ENCODE measurements at places on chromosomes 4 and X.

GRCh38 chr4:25069014-25069413 is 38.3 kb upstream of the LGI2 start:
- H3K27ac ChIP-seq: no peak overlapping the region
- no peak overlapping the region for H3K4me3 ChIP-seq
- H3K27me3 ChIP-seq: no peaks in the 10 kb centered on the region
- no peaks in the 10 kb centered on the region for H3K4me1 ChIP-seq

DNA sequence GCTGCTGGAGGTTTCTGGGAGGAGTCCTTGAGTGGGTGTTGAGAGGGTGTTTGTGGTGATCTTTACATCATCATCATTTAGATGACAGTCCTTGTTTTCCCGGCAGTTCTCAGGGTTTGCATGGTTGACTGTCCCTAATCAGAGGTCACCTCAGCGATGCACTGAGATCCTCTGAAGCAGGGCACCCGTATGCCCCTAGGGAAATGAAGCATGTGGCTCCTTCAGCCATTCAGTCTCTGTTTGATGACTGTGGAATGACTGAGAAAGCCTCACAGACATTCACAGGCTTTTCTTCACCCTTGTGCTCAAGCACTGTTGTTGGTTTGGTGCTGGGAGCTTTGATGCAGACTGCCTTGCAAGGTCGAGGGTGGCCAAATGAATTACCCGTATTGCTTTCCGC is 474.7 kb downstream of the SPRY1 start:
- no peak for DNase-seq
- no peak overlapping the region for H3K4me3 ChIP-seq
- no peaks in the 10 kb centered on the region for H3K27me3 ChIP-seq
- no peak overlapping the region for H3K27ac ChIP-seq

GRCh38 chr4:15656038-15656470 is 897 bp upstream of the FBXL5 start:
- no peaks in the 10 kb centered on the region for H3K36me3 ChIP-seq
- H3K27me3 ChIP-seq: no peaks in the 10 kb centered on the region
- no peak for DNase-seq
- H3K4me1 ChIP-seq: peaks cover 12% of the 10 kb centered on the region

GRCh38 chr4:181952478-181952877 is 290.7 kb upstream of the TENM3 start:
- H3K4me1 ChIP-seq: no peaks in the 10 kb centered on the region
- peak; percentile 23 for DNase-seq
- H3K27ac ChIP-seq: no peak overlapping the region
- no peak overlapping the region for H3K4me3 ChIP-seq

- no peaks in the 10 kb centered on the region for H3K27me3 ChIP-seq
- no peak for DNase-seq
- H3K4me1 ChIP-seq: no peaks in the 10 kb centered on the region
- no peak overlapping the region for H3K4me3 ChIP-seq
These were observed 1999.0 kb downstream of the ARAP2 start for GRCh38 chr4:34245276-34245675.

- no peaks in the 10 kb centered on the region for H3K27me3 ChIP-seq
- H3K4me1 ChIP-seq: no peaks in the 10 kb centered on the region
- peak; percentile 29 for DNase-seq
- H3K4me3 ChIP-seq: no peak overlapping the region
- no peaks in the 10 kb centered on the region for H3K36me3 ChIP-seq
- no peak overlapping the region for H3K27ac ChIP-seq
These were observed 17.0 kb upstream of the PAPSS1 start for GRCh38 chr4:107736924-107737448.

- no peak for DNase-seq
- H3K27ac ChIP-seq: no peak overlapping the region
- H3K36me3 ChIP-seq: no peaks in the 10 kb centered on the region
- H3K4me1 ChIP-seq: no peaks in the 10 kb centered on the region
These were observed 90.5 kb upstream of the GATB start for GRCh38 chr4:151851354-151851753.

- DNase-seq: no peak
- H3K27me3 ChIP-seq: no peaks in the 10 kb centered on the region
- H3K27ac ChIP-seq: no peak overlapping the region
- no peaks in the 10 kb centered on the region for H3K36me3 ChIP-seq
These were observed 289.8 kb upstream of the SFRP2 start for GRCh38 chr4:154078504-154079350.

- no peaks in the 10 kb centered on the region for H3K4me1 ChIP-seq
- no peaks in the 10 kb centered on the region for H3K27me3 ChIP-seq
- H3K36me3 ChIP-seq: no peaks in the 10 kb centered on the region
- no peak overlapping the region for H3K4me3 ChIP-seq
- no peak overlapping the region for H3K27ac ChIP-seq
- DNase-seq: no peak
These were observed 65.6 kb upstream of the MAML3 start for GRCh38 chr4:140219567-140219966.

DNA sequence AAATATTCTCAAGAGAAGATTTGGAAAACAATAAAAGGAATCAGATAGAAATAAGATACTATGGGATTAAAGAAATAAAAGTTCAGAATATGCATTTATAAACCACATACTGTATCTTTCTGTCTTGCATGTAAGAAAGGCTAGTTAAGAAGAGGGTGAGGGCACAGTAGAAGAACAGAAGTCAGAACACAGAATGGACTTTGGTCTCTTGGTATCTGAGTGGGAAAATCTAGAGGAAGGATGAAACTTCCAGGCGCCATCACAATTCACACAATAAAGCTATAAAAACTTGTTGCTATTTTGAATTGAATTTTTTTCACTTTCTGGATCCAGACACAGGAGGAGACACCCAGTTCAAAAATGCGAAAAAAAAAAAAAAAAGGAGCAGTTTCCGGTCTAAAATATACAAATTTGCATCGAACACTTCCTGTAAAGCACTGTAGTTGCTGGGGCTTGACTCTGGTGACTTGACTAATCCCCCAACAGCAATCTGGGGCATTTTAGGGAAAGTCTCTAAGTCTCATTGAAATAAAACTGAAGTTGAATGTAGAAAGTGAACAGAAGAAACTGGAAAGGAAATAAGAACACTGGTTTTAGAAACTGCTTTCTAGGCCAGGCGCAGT is 8.1 kb upstream of the NAAA start:
- H3K27me3 ChIP-seq: no peaks in the 10 kb centered on the region
- DNase-seq: no peak
- no peak overlapping the region for H3K27ac ChIP-seq
- peaks cover 3% of the 10 kb centered on the region for H3K36me3 ChIP-seq

DNA sequence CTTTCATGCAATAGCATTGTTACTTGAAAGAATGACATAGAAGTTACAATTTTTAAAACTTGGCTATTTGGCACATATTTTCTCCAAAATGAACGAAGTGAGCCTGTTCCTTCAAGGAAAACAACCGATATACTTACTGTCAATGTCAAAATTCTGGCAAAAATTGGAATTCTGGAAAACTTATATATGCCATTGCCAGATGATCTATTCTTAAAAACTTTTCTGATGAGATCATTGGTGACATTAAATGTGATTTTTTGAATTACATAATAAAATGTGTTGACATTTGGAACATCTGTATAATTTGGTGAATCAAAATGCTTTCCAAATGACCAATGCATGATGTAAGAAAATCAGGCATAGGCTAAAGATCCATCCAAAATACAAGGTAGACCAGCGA is 209.0 kb downstream of the SCFD2 start:
- no peaks in the 10 kb centered on the region for H3K36me3 ChIP-seq
- no peak overlapping the region for H3K27ac ChIP-seq
- no peaks in the 10 kb centered on the region for H3K4me1 ChIP-seq

DNA sequence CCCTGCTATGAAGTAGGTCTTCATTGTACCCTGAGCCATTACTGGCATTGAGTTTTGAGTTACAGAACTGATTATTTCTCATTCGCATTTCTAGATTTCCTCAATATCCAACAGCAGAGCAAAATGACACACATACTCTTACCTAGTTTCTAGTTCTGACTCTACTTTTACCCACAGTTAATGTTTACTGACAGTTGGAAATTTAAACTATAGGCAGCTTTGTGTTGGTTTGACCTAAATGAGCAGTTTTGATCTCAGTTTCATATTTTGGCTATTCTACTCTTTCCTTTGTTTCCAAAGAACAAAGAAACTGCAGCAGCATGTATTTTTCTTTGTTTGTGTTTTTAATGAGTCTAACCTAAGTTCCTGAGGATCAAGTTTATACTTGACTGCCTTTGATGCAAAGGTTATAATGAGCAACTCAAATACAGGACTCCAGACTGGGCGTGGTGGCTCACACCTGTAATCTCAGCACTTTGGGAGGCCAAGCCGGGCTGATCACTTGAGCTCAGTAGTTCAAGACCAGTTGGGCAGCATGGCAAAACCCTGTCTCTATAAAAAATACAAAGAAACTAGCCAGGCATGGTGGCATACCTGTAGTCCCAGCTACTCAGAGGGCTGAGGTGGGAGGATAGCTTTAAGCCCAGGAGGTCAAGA is 30.4 kb downstream of the TXK start:
- no peaks in the 10 kb centered on the region for H3K4me1 ChIP-seq
- H3K36me3 ChIP-seq: no peaks in the 10 kb centered on the region
- H3K27ac ChIP-seq: no peak overlapping the region
- H3K27me3 ChIP-seq: no peaks in the 10 kb centered on the region
- H3K4me3 ChIP-seq: no peak overlapping the region
- DNase-seq: no peak

DNA sequence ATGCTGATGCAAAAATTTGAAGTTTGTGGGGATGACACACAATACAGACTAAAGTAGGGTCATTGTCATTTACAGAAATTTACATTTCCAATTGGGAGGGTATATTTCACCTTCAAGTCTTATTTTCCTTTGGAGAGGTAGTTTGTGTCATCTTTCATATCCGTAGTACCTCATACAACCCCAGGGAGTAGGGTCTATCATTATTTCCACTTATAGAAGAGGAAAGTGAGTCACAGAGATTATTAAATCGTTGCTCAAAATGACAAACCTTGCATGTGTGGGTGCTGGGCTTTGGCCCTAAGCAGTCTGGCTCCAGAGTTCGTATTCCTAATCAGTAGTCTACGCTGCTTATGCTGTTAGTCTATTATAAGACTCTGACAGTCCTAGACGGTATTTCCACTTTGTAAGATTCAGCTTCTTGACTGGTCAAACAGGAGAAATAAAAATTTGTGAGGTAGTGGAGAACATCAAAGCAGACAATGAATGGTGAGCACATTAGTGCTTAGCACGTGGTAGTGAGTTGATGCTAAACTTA is 516.5 kb downstream of the PCDH7 start:
- no peak overlapping the region for H3K27ac ChIP-seq
- no peaks in the 10 kb centered on the region for H3K36me3 ChIP-seq
- H3K4me1 ChIP-seq: no peaks in the 10 kb centered on the region
- no peaks in the 10 kb centered on the region for H3K27me3 ChIP-seq

- no peaks in the 10 kb centered on the region for H3K27me3 ChIP-seq
- no peak overlapping the region for H3K4me3 ChIP-seq
- no peak for DNase-seq
- no peak overlapping the region for H3K27ac ChIP-seq
- no peaks in the 10 kb centered on the region for H3K4me1 ChIP-seq
These were observed 20.1 kb upstream of the MAP7D3 start for GRCh38 chrX:136271300-136271699.

- H3K27me3 ChIP-seq: no peaks in the 10 kb centered on the region
- H3K4me1 ChIP-seq: no peaks in the 10 kb centered on the region
- H3K27ac ChIP-seq: no peak overlapping the region
- no peak overlapping the region for H3K4me3 ChIP-seq
- no peaks in the 10 kb centered on the region for H3K36me3 ChIP-seq
These were observed 4.3 kb upstream of the TIMP1 start for GRCh38 chrX:47577901-47578300.

GRCh38 chr4:79492148-79492547 is 84.1 kb upstream of the GK2 start:
- no peak overlapping the region for H3K4me3 ChIP-seq
- H3K36me3 ChIP-seq: no peaks in the 10 kb centered on the region
- no peak for DNase-seq
- no peaks in the 10 kb centered on the region for H3K4me1 ChIP-seq

GRCh38 chr4:108683479-108683878 is 33.1 kb downstream of the OSTC start:
- no peaks in the 10 kb centered on the region for H3K27me3 ChIP-seq
- no peak overlapping the region for H3K27ac ChIP-seq
- no peak for DNase-seq
- no peaks in the 10 kb centered on the region for H3K4me1 ChIP-seq
- no peak overlapping the region for H3K4me3 ChIP-seq

DNA sequence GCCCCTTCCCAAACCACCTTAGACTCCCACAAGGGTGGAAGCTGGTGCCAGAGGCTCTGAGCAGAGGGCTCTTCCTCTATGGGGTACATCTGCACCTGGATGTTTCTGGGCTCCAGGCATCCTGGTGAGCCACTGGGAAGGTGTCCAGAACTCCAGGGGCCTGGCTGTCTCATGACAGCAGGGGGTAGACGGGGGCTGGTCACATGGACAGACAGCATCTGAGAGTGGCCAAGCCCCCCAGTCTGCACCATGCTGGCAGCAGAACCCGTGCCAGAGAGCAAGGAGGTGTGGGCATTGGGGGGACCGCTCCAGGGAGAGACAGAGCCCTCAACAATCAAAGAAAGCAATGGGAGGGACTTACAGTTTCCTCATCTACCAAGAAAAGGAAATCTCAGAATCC is 39.5 kb downstream of the ZFYVE28 start:
- H3K27ac ChIP-seq: no peak overlapping the region
- H3K36me3 ChIP-seq: no peaks in the 10 kb centered on the region
- no peaks in the 10 kb centered on the region for H3K27me3 ChIP-seq
- H3K4me1 ChIP-seq: no peaks in the 10 kb centered on the region
- no peak overlapping the region for H3K4me3 ChIP-seq
- no peak for DNase-seq

- no peaks in the 10 kb centered on the region for H3K4me1 ChIP-seq
- H3K36me3 ChIP-seq: no peaks in the 10 kb centered on the region
- H3K27ac ChIP-seq: no peak overlapping the region
- no peak overlapping the region for H3K4me3 ChIP-seq
- DNase-seq: no peak
These were observed 1248.3 kb downstream of the PCDH18 start for GRCh38 chr4:136283977-136284376.

- H3K36me3 ChIP-seq: no peaks in the 10 kb centered on the region
- H3K4me3 ChIP-seq: no peak overlapping the region
- H3K27me3 ChIP-seq: no peaks in the 10 kb centered on the region
- DNase-seq: no peak
- H3K4me1 ChIP-seq: no peaks in the 10 kb centered on the region
These were observed 40.0 kb upstream of the SMARCA5 start for GRCh38 chr4:143473334-143474126.

- no peaks in the 10 kb centered on the region for H3K27me3 ChIP-seq
- no peak overlapping the region for H3K4me3 ChIP-seq
- no peak for DNase-seq
- H3K27ac ChIP-seq: no peak overlapping the region
- no peaks in the 10 kb centered on the region for H3K4me1 ChIP-seq
These were observed 14.9 kb downstream of the VBP1 start for GRCh38 chrX:155231163-155231562.

- no peak overlapping the region for H3K4me3 ChIP-seq
- no peaks in the 10 kb centered on the region for H3K36me3 ChIP-seq
These were observed 103.7 kb downstream of the CRLF2 start for GRCh38 chrX:1108501-1109445.

GRCh38 chr4:136831553-136831952 is 700.7 kb downstream of the PCDH18 start:
- no peaks in the 10 kb centered on the region for H3K27me3 ChIP-seq
- no peak for DNase-seq
- no peaks in the 10 kb centered on the region for H3K4me1 ChIP-seq
- no peaks in the 10 kb centered on the region for H3K36me3 ChIP-seq
